ENCODE measurements at places on chromosomes 3 and 15.

DNA sequence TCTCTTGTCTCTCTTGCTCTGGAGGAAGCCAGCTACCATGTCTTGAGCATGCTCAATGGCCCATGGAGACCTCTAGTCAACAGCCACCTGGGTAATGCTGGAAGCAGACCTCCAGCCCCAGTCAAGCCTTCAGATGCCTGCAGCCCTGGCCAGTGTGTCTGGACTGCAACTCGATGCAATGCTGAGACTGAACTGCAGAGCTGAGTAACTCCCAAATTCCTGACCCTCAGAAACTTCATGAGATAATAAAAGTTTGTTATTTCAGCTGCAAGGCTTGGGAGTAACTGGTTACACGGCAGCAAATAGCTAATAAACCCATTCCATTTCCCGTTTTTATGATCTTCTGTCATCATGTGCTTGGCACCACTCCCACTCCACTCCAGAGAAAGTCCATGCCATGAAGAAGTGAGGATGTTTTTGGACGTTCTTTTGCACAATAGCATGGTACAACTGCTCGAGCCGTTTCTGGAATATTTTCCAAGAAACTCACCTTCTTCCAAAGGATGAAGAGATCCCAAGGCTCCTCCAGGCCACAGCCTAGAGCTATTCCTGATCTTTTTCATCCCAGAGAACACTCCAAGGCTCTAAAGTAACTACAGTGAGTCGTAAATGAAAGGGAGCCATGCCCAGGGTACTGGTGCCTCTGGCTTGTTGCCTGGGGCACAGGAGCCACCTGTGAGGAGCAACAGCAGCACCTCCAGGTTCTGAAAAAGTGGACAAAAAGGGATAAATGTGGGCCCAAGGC is 72.0 kb upstream of the KLF13 start:
- DNase-seq, result peak; percentile 47

- DNase-seq, result no peak
Observed at GRCh38 chr3:94373456-94373855, 310.6 kb downstream of the NSUN3 start.

GRCh38 chr3:133674290-133674919 is 12.7 kb upstream of the TOPBP1 start:
- no peak for DNase-seq

DNA sequence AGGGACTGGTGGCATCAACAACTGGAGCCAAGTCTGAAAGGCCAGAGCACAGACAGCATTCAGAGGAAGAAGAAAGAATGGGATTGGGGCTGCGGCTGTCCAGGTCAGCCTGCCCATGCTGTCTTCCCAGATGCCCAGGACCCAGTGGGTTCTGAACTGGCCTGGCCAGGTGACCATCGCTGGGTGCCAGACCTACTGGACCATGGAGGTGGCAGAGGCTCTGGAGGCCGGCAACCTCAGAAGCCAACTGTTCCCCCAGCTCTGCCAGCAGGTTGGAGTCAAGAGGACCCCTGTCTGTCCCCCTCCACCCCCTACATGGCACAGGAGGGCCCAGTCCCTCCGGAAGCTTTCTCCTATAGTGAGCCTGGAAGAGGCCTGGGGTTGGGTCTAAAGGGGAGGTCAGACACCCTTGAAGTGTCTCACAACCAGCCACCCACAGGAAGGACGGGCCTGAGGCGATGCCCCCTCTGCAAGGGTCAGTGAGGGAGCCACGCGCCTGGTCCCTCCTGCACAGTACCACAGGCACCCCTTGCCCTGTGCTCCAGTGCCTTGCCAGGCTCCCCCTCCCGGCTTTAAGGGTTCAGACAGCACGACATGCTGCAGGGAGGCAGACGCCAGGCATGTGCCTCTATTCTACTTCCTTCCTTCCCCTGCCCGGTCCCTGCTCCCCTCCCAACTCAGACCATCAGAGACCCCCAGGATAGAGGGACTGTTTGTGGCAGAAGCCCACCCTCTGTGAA is 43.2 kb downstream of the DNAH1 start:
- DNase-seq, result no peak

- DNase-seq, result no peak
Observed at GRCh38 chr3:73492186-73492585, 132.6 kb downstream of the PDZRN3 start.

DNA sequence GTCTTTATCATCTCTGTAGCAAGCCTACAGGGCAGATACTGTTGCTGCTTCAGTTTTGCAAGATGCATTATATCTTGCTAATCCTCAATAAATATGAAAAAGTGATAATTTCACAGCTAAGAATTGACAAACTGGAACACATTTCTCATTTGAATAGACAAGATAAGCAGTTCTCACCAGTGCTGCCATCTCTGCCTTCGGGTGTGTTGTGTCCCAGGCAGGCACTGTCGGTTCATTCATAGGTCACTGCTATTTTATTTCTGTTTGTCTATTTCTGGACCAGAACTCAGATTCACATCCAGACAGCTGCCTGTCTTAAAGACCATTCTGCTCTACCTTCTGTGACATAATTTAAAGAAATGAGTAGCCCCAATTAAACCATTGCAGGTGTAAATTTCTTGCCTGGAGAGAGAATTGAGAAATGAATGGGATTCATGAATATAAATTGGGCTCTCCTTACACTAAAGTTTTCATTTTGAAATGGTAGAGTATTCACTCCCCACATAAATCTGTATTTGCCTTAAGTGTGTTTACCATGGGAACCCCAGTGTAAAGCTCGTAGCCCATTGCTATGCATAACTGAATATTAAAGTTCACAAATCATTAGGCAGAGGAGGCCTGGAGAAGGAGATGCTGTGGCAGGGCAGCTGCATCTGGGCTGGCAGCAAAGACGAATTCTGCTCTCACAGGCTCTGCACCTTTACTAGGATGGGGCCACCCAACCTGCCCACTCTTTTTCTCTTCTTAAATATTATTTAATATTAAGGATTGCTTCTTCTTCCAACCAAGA is 149.9 kb downstream of the ARPP21 start:
- DNase-seq, result no peak

DNA sequence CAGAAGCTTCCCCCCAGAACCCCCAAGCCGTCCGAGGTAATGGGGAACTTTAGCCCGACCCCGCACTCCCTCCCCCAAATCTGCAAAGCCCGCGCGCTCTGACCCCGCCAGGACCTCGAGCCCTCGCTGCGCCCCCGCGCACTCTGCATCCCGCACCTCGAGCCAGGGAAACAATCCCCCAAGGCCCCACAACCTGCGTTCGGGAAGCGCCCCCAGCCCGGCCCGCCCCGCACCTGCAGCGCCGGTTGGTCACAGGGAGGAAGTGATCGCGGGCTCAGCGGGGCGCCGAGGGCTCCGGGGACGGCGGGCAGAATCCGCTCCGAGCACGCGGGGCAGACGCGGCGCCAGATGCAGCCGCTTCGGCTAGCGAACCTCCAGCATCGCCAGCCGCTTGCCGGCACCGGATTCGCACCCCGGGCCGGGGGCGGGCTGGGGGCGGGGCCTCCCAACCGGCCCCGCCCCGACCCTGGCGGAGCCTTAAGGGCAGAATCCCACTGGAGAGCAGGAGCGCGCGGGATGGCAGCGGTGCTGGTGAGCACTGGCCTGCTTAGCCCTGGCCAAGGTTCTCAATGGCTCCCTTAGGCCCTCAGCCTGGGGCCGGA is at the start of gene CAMKV:
Gene CAMKV (minus strand): TSS at position 382 of the 602 bp plus-strand sequence. CDS start 7,518 bp downstream, outside the sequence.
- no peak for DNase-seq

- DNase-seq, result peak; percentile 19
Observed at GRCh38 chr3:149332771-149333170, 665 bp downstream of the TM4SF18 start.

DNA sequence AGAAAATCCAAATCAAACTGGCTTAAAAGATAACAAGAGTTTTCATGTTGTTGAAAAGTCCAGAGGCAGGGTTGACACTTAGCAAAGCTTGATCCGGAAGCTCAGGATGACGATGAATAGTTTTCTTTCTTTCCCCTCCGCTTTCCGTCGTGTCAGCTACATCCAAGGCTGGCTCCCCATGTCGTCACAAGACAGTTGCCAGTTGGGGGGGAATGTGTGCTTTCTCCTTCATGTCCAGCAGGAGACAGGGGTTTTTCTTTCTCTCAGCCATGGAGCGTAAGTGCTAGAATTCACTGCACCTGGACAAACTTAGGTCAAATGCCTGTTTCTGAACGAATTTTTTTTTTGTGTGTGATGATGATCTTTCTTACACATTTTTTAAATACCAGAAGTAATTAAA is 273.8 kb upstream of the RGMA start:
- no peak for DNase-seq

- DNase-seq, result peak; percentile 96
Observed at GRCh38 chr3:184786280-184786941, 25.6 kb upstream of the VPS8 start.

- no peak for DNase-seq
Observed at GRCh38 chr15:69939513-69940440, 157.9 kb downstream of the TLE3 start.

GRCh38 chr3:78645628-78646310 is 1122.0 kb downstream of the ROBO1 start:
- DNase-seq, result peak; percentile 66

DNA sequence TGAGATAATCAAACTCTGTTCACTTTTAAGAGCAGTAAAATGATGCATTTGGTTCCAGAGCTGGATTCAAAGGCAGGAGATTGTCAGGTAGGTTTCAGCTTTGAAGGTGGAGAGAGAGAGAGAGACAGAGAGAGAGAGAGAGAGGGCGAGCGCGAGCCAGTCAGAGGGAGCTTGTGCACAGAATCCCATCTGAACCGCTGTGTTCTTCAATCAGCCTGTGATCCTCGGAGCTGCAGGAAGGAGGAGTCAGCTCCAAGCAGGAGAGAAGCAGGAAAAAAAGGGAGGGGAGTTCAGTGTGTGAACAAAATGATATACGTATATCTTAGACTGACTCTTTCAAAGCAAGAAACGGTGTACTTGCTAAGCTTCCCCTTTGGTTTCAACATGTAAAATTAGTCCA is at the start of gene GPR149:
Gene GPR149 (minus strand): TSS at position 177 of the 400 bp plus-strand sequence. CDS start 575 bp downstream, outside the sequence.
- no peak for DNase-seq

GRCh38 chr3:114848082-114848481 is 299.0 kb downstream of the ZBTB20 start:
- no peak for DNase-seq

DNA sequence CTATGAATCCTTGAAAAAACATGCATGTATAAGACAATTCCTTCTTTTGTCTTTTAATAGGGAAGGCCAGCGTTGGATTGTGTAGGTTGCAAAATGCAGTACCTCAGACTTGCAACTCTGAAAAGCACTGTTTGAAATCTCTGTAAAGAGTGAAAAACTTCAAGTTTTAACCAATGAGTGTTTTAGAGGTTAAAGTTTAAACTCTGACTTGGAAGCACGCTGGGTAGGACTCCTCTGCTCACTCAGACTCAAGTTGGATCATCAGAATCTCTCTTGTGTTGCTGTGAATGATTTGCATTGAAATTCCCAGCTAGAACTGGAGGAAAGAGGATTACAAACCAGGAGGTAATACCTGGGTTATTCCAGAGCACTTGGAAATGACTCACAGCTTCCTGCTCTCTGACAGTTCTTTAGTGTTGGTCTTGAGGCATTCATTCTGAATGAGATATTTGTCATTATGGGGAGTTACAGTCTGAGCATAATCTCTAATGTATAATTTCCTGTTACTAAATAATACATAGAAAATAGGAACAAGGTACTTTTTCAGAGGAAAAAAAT is 49.1 kb downstream of the PLS1 start:
- peak; percentile 54 for DNase-seq

GRCh38 chr3:21073561-21073960 is 677.4 kb downstream of the ZNF385D start:
- peak; percentile 3 for DNase-seq

GRCh38 chr3:12553921-12554391 is 2.9 kb upstream of the MKRN2 start:
- DNase-seq, result peak; percentile 27

DNA sequence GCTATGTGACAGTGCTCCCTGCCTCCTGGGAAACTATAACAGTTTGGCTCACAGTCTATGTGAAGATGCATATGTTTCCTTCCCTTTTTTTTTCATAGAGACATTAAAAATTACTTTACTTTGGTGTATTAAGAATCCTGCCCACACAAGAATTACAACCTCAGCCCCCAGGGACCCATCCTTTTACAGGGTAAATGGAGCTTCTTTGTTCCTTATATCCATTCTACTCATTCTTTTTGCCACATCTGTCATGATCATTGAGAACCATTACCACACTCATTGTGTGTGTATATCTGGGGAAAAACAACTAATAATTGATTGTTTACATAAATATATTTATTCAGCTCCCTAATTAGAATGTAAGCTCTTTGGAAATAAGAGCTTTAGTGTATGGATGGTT is 157.4 kb downstream of the SSR3 start:
- DNase-seq, result no peak

DNA sequence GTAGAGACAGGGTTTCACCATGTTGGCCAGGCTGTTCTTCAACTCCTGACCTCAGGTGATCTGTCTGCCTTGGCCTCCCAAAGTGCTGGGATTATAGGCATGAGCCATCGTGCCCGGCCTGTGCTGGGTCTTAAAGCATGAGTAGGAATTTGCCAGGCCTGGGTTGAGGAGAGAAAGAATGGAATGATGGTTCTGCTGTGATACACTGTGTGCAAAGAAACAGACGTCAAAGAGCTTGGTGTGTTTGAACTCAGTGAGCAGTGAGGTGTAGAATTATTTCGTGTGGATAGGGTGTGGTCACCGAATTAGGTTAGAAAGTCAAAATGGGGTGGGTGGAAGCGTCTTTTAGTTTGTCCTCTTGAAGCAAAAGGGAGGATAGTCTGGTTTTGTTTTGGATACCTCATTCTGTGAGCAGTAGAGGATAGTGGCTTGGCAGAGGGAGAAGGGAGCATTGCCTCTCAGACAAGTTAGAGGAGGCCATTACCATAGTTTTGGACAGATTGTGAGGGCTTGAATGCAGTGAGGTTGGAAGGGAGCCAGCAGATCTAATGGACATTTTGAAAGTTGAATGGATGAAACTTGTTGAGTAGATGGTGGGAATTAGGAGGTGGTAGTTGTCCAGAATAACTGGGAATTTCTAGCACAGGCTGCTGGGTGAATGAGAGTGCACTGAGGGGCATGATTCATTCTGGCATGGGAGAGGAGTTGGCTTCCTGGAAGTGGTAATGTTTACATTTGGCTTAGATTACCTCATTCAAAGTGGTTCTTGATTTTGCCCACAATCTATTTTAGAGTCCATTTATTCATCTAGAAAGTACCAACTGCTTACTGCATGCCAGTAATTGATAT is 27.2 kb downstream of the AKAP13 start:
- DNase-seq, result peak; percentile 70
